ENCODE measurements at places on chromosomes 13 and 19.

DNA sequence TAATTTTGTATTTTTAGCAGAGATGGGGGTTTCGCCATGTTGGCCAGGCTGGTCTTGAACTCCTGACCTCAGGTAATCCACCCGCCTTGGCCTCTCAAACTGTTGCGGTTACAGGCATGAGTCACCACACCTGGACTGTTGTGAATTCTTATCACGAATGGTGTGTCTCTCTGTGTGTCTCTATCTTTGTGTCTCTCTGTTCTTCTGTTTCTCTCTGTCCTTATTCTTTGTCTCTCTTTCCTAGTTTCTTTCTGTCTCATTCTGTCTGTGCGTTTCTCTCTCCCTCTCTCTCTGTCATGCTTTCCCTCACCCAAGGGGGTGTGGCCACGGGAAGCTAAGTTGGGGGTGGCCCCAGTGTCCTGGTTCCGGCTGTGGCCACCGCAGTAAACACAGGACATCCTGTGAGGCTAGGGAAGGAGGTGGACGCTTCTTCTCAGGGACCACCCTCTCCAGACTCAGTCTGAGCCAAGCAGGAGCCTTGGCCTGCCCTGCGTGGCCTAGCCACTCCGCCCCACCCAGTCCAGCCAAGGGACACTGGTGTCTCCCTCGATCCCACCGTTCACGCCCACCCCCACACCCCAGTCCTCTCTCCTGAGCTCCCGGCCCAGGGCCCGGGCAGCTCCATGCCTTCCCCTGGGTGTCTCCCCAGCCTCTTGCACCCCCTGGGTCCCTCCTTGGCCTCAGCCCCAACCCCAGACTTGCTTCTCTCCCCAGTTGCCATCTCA lies 3.9 kb upstream of the PRX start:
- no peak for DNase-seq

DNA sequence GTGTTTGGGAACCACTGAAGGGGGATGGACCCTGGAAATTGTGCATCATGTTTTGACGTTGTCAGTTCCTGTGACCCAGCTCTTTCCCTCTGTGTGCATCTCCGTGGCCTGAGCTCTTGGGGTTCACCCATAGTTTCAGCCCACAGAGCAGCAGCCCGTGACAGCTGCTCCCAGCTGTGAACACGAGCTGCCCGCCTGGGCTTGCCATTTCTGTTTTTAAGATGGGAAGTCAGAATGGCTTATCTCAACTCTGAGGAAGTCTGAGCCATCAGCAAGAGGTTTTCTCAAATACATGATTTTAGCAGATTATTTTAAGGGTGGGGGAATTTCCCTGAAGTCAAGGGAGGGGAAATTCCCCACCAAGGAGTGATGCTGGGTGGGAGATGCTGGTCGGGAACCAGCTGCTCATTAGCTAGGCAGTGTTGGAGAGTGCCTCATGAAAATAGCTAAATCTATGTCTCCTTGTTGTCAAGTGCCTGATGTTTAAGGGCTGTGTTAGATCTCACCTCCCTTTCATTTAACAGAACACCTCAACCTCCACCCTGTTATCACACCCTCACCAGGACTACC lies 34.8 kb upstream of the C1QTNF9 start:
- peak; percentile 34 for DNase-seq

DNA sequence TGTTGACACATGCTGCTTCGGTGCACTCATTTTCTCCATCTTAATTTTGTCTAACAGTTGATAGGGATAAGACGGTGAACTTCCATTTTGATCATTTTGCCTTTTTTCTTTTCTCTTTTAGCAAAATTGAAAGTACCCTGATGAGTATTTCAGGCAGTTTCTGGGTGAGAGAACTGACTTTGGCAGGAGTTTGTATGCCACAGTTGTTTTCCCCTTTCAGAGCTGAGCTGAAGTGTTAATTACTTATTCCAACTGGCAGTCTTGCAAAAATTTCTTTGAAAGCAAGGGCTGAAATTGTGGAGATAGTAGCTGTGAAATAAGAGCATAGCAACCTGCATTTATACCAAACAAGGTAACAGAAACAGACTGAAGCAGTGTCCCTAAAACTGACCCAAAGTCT lies 180.2 kb downstream of the SLITRK5 start:
- no peak for DNase-seq

GRCh38 chr19:1560286-1560882 lies 7.7 kb downstream of the MEX3D start:
- no peak for DNase-seq

GRCh38 chr13:41765813-41766212 lies 195.1 kb downstream of the VWA8 start:
- DNase-seq: no peak

GRCh38 chr19:2050349-2050990 lies 574 bp downstream of the MKNK2 start:
- no peak for DNase-seq

- no peak for DNase-seq
These were observed 330.6 kb downstream of the SPRY2 start for GRCh38 chr13:80010286-80010831.

GRCh38 chr13:46289260-46289955 lies 77.7 kb downstream of the LRRC63 start:
- no peak for DNase-seq

- no peak for DNase-seq
These were observed 186.7 kb downstream of the STK24 start for GRCh38 chr13:98390086-98390715.

DNA sequence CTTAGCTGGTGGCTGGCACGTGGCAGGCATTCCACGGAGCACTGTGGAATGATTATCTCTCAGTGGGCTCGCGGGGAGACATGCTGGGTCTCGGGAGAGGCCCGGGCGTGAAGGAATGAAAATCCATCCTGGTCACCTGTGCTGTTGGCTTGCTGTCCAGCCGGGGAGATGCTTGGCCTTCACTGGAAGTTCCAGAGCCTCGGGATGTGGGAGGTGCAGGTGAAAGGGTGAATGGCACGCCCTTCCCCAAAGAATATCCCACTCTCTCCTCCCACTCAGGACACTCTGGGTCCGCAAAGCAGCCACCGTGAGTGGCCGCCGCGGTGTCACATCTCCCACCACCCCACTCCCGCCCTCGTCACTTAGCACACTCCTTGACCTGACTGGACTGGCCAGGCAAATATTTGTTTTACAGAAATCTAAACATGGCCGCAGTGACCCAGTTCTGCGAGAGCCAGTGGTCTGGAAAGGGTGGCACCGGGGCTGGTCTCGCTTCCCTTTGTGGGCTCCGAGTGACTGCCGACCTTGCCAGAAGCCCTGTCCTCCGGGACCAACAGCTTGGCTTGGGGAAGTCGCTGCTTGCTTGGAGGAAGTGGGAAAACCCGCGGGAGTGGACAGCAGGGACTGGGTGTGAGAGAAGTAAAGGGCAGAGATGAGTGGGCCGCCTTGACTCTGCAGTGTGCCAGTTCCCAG lies 8.0 kb downstream of the DPP9 start:
- DNase-seq: no peak

DNA sequence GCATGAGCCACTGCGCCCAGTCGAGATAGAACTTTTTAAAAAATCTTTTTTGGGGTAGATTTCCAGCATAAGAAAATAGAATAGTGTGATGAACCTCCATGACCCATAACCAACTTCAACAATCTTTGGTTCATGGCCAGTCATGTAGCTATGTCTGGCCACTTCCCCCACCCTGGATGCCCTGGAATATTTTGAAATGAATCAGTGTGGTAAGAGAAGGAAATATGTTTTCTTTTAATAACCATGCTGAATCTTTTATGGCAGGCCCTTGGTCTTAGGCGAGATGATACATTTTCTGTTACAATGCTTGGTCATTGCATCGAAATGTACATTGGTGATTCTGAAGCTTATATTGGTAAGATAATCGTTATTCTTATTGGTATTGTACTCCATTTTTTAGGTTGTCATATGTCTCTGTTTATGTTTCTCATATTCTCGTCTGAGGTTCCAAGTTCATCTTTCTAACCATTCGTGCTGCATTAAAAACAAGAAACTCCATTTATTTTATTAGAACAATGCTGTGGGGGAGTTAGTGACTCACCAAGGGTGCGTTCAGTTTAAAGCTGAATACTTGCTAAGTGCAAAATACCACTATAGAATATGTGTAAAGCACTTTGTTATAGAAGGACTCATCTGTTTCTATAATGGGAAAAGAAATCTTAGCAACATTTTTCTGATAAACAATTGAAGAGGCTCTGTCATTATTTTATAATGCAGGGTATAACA lies 16.4 kb upstream of the UPF3A start:
- DNase-seq: no peak

- DNase-seq: no peak
These were observed 737.7 kb downstream of the PCDH9 start for GRCh38 chr13:66492479-66492878.

DNA sequence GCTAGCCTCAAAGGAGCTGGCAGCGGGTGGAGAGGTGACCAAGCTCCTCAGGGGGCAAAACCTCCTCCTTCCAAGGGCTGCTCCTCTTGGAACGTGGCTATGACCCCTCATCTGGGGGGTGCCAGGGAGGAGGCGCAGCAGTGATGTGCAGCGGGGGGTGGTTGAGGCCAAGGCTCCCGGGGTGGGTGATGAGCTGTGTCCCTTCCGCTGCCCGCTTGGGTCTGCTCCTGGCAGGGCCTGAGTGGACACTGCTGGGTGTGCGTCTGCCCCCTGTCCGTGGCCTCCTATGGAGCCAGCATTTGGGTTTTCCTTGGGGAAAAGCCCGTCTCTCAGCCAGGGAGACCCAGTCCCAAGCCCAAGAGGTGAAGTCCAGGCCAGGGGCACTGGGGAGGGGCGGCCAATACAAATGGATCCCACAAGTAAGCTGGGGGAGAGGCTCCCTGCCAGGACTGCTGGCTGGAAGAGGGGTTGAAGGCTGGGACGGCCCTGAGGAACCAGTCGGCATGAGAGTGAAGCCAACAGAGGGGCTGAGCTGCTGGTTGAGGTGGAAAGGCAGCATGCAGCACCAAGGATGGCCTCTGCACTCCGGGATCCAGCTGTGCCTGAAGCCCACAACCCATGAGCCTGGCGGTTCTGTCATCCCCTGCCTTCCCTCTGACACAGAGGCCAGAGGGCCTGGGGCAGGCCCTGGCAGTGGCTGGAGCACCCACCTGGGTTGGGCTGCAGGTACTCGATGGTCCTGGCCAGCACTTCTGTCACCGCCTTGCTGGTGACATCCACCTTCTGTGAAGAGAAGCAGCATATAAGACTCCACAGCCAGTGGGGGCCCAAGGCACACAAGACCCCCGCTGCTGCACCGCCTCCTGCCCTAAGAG lies 22.7 kb downstream of the MPND start:
- no peak for DNase-seq

DNA sequence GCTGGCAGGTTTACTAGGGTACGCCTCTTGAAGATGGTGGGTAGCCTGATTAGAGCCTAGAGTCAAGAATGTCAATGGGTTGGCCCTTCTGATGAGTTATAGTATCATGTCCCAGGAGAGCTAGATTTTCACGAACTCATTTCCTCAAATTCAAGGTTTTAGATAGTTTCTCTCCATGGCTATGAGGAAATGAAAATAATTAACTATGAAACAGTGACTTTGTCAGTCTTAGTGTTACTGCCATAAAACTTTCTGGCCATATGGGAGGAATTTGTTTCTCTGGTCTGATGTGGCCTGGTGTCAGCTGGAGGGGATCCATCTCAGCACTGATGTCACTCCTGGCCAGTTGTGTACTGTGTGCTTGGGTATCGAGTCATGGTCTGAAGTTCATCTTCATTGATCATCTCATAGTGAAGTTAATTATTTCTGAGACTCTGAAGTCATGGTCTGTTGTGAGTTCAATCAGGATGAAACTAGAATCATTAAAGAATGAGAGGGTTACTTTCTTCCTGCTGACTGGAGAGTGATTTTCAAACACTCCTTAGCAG lies 49.4 kb upstream of the TNFSF11 start:
- no peak for DNase-seq

DNA sequence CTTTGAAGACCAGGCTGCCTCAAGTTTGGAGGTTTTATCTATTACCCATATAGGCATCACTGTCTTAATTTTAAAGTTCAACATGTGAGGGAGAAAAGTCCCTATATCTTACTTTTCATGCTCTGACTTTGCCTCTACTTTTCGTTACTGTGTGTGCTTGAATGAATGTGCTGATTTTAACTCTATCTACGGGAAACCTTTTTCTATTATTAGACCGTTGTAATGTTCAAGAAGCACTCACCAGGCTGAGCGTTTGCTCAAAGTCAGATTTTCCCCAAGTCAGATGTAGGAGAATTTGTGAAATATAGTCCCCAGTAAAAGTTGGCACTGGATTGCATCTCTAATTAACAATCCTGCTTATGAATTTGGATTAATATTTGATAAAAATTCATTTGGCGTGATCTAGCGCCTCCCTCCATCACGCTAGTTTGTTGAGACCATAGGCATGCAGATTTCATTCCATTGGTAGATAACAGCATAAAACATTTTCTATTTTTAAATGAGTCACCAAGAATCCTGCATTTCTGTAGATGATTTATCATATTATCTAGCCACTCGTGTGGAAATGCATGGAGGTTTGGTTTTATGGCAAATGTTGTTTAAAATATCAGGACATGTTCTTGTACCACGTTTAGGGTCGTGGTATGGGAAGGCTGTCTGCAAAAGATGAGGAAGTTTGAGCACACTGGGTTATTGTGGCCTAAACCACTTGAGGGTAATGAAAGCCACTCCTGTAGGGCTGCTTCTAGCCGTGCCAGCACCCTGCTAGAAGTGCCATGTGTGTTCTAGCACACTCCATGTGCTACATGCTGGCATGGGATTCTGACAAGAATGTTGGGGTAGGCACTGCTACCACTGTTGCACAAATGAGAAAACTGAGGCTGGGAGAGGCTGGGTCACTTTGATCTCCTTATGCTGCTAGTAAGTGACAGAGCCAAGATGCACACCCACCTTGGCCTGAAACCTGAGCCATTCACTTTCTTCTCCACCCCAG lies 179.4 kb downstream of the FGF9 start:
- DNase-seq: no peak

- peak; percentile 30 for DNase-seq
These were observed 13.2 kb downstream of the ING1 start for GRCh38 chr13:110726726-110727125.

- no peak for DNase-seq
These were observed 489 bp upstream of the ZNF653 start for GRCh38 chr19:11506101-11506555.

DNA sequence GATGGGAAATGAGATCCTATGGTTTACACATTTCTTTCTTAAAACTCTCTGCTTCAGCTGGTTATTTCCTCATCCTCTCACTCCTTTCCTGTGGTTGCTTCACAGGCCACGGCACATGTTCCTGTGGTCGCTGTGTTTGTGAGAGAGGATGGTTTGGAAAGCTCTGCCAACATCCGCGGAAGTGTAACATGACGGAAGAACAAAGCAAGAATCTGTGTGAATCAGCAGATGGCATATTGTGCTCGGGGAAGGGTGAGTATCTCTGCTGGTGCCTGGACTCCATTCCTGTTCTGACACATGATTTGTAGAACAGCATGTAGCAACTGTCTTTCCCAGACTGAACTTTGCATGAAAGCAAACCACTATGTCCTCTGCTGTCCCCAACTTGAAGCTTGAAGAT lies 254.2 kb downstream of the ITGBL1 start:
- DNase-seq: no peak

GRCh38 chr19:4638317-4638716 lies 999 bp upstream of the TNFAIP8L1 start:
- DNase-seq: no peak
